ENCODE measurements at places on chromosomes 6 and 20.

DNA sequence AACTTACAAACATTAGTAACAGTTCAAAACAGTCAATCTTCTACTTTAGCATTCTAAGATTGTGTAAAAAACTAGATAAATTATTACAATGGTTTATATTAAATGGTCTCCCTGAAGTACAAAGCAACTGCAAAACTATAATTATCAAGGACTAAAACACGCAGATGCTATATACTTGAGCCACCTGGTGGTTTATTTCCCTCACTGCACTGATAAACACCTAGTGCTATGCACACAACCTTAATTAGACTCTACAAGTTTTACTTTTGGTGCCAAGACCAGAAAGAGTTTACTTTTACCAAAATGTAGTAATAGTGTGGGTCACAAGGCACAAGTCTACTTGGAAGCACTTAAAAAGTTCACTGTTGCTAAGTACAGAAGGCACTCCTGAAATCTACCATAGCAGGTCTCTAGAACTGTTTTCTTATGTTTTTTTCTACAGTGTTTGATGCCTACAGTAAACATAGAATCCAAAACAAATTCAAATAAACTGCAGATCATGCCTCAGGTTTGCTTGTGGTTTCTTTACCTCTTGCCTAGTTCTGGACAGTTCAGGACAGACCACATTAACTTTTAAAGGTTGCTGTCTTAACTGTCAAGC, 49.2 kb downstream of the GMDS start:
- peak; percentile 63 for DNase-seq

- no peak for DNase-seq
These were observed 101.0 kb downstream of the LCA5 start for GRCh38 chr6:79436241-79436640.

GRCh38 chr6:72944660-72945059, 280.6 kb downstream of the KHDC1L start:
- no peak for DNase-seq

DNA sequence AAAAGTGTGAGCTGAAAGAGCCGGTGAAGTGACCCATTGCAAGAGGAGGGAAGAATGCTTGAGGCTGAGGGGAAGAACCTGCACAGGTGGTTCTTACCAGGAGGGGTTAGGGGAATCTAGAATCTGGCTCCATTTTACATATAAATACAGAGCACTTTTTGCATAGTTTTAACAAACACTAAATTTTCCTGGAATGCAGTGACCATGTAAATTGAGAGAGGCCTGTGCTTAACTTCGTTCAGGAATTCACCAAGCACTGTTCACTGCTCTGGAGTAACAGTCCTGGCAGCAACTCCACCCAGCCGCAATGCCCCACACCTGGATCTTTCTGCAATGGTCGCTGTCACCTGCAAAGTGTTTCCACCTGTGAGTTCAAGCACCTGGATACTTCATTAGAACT, 13.2 kb upstream of the RIPOR3 start:
- no peak for DNase-seq

GRCh38 chr6:36347621-36348020, 10.9 kb upstream of the BNIP5 start:
- no peak for DNase-seq

- DNase-seq, result no peak
These were observed 65.2 kb upstream of the RSPO3 start for GRCh38 chr6:127053032-127053874.

DNA sequence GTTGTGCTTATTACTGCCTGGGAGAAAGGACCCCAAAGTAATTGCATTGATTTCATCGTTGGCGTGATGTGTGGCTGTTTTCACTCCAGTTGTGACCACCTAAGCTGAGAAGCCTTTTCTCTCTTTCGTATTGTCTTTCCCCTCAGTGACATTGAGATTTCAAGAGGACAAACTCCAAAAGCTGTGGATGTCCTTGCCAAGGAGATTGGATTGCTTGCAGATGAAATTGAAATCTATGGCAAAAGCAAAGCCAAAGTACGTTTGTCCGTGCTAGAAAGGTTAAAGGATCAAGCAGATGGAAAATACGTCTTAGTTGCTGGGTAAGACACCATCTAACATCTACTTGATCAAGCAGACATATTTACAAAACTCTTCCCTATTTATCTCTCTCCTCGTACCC, 60.5 kb downstream of the MTHFD1L start:
- no peak for DNase-seq

- no peak for DNase-seq
These were observed 202.6 kb downstream of the TRDN start for GRCh38 chr6:123434186-123434585.
